ENCODE measurements at places on chromosomes 16 and 17. TPM values are rescaled to one million over a fixed set of nuclear protein-coding genes. Genes with fewer than 3 reads are reported as not detected.
A peak's percentile ranks its signal among the peaks of the same experiment; 100 is the strongest.

- no peaks in the 10 kb centered on the region for H3K27me3 ChIP-seq
- peak; percentile 93 for DNase-seq
- H3K4me1 ChIP-seq = peaks cover 21% of the 10 kb centered on the region
- H3K4me3 ChIP-seq = peak overlapping the region; percentile 89
These were observed 2.7 kb upstream of the SPG7 start for GRCh38 chr16:89505204-89506112.

GRCh38 chr16:15976929-15977637, 27.7 kb downstream of the ABCC1 start:
- H3K27ac ChIP-seq = no peak overlapping the region
- peaks cover 42% of the 10 kb centered on the region for H3K36me3 ChIP-seq
- no peaks in the 10 kb centered on the region for H3K27me3 ChIP-seq

- no peak overlapping the region for H3K4me3 ChIP-seq
- DNase-seq = no peak
- H3K27ac ChIP-seq = no peak overlapping the region
- peaks cover 14% of the 10 kb centered on the region for H3K36me3 ChIP-seq
- no peaks in the 10 kb centered on the region for H3K4me1 ChIP-seq
- no peaks in the 10 kb centered on the region for H3K27me3 ChIP-seq
These were observed 449.6 kb upstream of the TOM1L1 start for GRCh38 chr17:54451051-54451450.

DNA sequence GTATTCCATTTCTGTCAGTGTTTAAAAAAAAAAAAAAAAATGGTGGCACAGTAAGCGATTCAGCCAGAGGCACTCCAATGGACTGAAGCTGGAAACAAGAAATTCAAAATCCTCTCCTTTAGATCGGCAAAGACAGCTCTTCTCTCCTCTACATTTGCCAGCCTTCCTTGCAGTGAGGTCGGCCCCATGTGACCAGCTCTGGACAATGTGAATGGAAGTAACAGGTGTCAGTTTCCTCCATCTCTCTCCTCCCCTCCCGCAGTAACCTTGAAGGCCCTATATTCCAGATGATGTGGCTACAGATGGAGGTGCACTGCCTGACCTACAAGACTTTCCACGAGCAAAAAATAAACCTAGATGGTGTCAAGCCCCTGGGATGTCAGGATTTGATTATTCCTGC, 15.0 kb downstream of the CUEDC1 start:
- no peak for DNase-seq
- H3K36me3 ChIP-seq = no peaks in the 10 kb centered on the region

- peak overlapping the region; percentile 98 for H3K4me3 ChIP-seq
- H3K36me3 ChIP-seq = peaks cover 5% of the 10 kb centered on the region
- H3K27ac ChIP-seq = peak overlapping the region; percentile 99
- no peaks in the 10 kb centered on the region for H3K27me3 ChIP-seq
These were observed 981 bp downstream of the GLG1 start for GRCh38 chr16:74605746-74606520.

GRCh38 chr17:20925954-20926353, 116.9 kb downstream of the USP22 start:
- H3K4me3 ChIP-seq = no peak overlapping the region
- DNase-seq = no peak
- H3K36me3 ChIP-seq = no peaks in the 10 kb centered on the region

The TLCD3B gene
- 5.3 TPM for total RNA-seq

Data from natural killer cell treated with Interleukin-12 subunit alpha and Interleukin-12 subunit beta and Interleukin-15 and Interleukin-18, amount 100 ng/mL, for 72 hours (primary cell).